ENCODE measurements at places on chromosomes 16 and 17. TPM values are rescaled to one million over a fixed set of nuclear protein-coding genes. Genes with fewer than 3 reads are reported as not detected.

DNA sequence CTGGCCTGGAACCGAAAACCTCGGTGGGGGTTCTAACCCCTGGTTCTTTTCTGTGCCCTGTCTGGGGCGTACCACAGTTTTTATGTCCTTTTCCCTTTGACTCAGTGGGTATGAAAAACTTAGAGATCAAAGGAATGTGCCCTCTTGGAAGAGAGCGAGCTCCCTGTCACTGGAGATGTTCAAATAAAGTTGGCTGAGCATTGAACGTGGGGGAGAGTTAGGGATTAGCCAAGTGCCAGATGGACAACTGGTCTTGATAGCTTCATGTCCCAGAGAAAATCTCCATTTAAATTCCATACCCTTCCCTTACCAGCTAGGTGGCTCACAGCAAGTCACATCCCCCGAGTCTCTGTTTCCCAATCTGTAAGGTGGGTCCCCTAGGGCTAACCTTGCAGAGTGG lies 9.5 kb downstream of the ADGRG1 start:
- DNase-seq: no peak

GRCh38 chr16:50631249-50631984 lies 49.7 kb downstream of the SNX20 start:
- DNase-seq: no peak

DNA sequence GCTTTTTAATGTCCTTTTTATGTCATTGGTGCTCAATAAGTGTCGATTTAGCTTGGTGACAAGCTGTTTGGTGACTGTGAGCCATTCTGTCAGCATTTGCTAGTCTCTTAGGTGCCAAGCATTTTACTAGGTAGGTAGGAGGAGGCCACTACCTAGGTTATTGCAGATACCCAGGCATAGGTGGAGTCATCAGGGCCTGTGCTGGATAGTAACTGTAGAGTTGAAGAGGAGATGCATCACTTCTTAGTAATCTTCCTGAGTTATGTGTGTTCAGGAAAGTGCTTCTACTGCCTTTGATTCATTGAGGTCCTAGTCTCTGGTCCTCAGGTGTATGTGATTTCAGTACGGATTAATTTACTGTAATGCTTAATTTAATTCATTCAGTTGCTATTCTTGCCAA lies 17.7 kb downstream of the USP10 start:
- DNase-seq: no peak

DNA sequence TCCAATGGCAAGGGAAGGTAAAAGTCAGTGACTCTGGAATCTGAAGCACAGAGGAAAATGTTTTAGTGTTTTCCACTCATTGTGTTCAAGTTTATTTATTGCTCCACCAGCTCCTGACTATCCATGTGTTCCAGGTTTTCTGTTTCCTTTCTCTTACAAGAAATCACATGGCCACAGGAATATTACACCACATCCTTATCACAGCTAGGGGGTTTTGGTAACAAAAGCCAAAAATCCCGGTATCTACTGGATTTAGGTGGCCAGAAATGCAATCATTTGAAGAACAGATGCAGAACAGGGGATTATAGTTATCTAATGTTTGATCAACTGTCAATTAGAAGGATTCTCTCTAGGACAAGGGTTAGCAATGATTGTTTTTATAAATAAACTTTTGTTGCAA lies 47.9 kb downstream of the STH start:
- no peak for DNase-seq

The USP36 gene
- 93.9 TPM for total RNA-seq

All from mesenteric fat pad (tissue), 1 donor.